ENCODE measurements at places on chromosomes 2 and 18. TPM values are rescaled to one million over a fixed set of nuclear protein-coding genes. Genes with fewer than 3 reads are reported as not detected.

The TSGA10 gene
- total RNA-seq, result 6.7 TPM

The UCN gene
- 1.7 TPM for total RNA-seq

The RFTN2 gene
- not detected for total RNA-seq

DNA sequence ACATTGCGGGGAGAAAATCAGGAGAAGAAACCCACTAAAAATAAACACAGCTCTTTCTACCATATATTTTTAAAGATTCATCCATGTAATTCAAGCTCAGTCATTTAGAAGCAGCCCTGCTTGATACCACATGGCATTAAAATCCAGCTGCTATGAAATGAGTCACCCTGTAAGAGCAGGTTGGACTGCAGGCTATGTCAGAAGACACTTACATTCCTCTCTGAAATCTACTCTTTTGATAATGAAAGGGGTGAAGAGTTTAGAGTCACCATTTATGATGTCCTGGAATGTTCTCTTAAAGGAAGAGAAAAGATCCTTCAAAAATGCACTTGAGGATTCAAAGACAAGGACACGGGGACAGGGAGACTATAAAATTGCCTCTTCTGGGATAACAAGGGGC is 100.6 kb upstream of the APCDD1 start:
- no peaks in the 10 kb centered on the region for H3K4me1 ChIP-seq
- H3K27ac ChIP-seq, result no peak overlapping the region
- DNase-seq, result no peak
- H3K4me3 ChIP-seq, result no peak overlapping the region
- no peaks in the 10 kb centered on the region for H3K36me3 ChIP-seq

GRCh38 chr2:159155320-159155719 is 131.2 kb downstream of the WDSUB1 start:
- H3K4me3 ChIP-seq, result no peak overlapping the region
- no peak for DNase-seq
- no peaks in the 10 kb centered on the region for H3K27me3 ChIP-seq
- peaks cover 7% of the 10 kb centered on the region for H3K4me1 ChIP-seq
- no peaks in the 10 kb centered on the region for H3K36me3 ChIP-seq
- no peak overlapping the region for H3K27ac ChIP-seq

GRCh38 chr2:37916512-37917082 is 8.5 kb upstream of the RMDN2 start:
- no peak overlapping the region for H3K27ac ChIP-seq
- H3K4me1 ChIP-seq, result no peaks in the 10 kb centered on the region
- DNase-seq, result no peak
- H3K4me3 ChIP-seq, result no peak overlapping the region
- no peaks in the 10 kb centered on the region for H3K36me3 ChIP-seq

- DNase-seq, result no peak
- no peaks in the 10 kb centered on the region for H3K27me3 ChIP-seq
- no peak overlapping the region for H3K4me3 ChIP-seq
- H3K27ac ChIP-seq, result no peak overlapping the region
- H3K36me3 ChIP-seq, result no peaks in the 10 kb centered on the region
- H3K4me1 ChIP-seq, result no peaks in the 10 kb centered on the region
Observed at GRCh38 chr2:165371356-165371755, 98.1 kb upstream of the CSRNP3 start.

- no peak for DNase-seq
- no peak overlapping the region for H3K27ac ChIP-seq
- H3K27me3 ChIP-seq, result no peaks in the 10 kb centered on the region
- no peaks in the 10 kb centered on the region for H3K4me1 ChIP-seq
- no peaks in the 10 kb centered on the region for H3K36me3 ChIP-seq
- no peak overlapping the region for H3K4me3 ChIP-seq
Observed at GRCh38 chr18:23645568-23646175, 17.0 kb downstream of the ANKRD29 start.

DNA sequence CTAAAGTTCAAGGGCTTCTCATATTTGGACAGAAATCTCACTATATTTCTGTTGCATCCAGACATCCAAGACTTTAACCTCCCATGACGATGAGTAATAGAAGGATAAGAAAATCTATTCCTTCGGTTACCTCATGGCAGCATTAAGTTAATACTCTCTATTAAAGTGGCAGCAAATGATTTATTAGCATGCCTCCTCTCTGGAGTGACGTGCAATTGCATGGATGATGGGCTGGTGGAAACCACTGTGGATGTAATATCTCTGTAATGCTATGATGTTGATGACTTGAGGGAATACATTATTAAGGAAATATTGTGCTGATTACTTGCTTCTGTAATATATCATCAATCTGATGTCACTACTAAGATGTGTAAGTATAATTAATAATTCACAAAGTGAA is 336.8 kb downstream of the DSEL start:
- no peak for DNase-seq
- H3K4me1 ChIP-seq, result no peaks in the 10 kb centered on the region
- H3K4me3 ChIP-seq, result no peak overlapping the region

DNA sequence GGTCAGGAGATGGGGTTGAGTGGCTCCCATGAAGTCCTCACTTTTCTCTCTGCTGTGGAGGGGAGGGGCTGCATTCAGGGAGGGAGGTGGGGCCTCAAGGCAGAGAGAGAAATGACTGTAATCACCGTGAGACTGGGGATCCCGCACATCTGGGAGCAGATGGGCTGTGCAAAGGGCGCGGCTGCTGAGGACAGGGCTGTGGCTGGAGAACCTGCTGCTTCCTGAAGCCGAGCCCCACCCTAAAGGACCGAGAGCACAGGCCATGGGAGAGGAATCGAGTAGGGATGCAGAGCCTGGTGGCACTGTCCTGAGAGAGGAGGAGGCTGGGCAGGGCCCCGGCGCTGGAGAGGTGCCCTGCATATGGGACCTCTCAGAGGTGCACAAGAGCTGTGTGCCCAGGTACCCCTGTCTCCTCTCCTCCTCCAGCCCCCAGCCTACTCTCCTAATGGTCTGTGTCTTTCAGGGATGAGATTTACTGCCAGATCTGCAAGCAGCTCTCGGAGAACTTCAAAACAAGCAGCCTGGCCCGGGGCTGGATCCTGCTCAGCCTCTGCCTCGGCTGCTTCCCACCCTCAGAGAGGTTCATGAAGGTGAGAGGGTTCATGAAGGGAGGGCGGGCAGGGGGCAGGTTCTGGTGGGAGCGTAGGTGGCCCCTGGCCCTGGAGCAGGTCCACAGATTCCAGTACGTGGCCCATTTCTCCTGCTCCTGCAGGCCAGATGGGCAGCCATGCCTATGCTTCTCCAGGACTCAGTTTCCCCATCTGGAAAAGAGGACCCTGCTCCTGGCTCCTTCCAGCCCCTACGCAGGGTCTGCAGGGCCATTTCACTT is 25.9 kb upstream of the GPR17 start:
- no peak overlapping the region for H3K4me3 ChIP-seq
- H3K4me1 ChIP-seq, result peaks cover 4% of the 10 kb centered on the region
- peaks cover 1% of the 10 kb centered on the region for H3K27me3 ChIP-seq
- no peak for DNase-seq
- H3K27ac ChIP-seq, result no peak overlapping the region

GRCh38 chr2:7440977-7441376 is 523.8 kb downstream of the RNF144A start:
- no peaks in the 10 kb centered on the region for H3K27me3 ChIP-seq
- H3K27ac ChIP-seq, result no peak overlapping the region
- H3K4me1 ChIP-seq, result peaks cover 31% of the 10 kb centered on the region
- no peak overlapping the region for H3K4me3 ChIP-seq
- H3K36me3 ChIP-seq, result no peaks in the 10 kb centered on the region

- H3K4me1 ChIP-seq, result no peaks in the 10 kb centered on the region
- peak; percentile 6 for DNase-seq
- no peak overlapping the region for H3K27ac ChIP-seq
- H3K27me3 ChIP-seq, result no peaks in the 10 kb centered on the region
- no peaks in the 10 kb centered on the region for H3K36me3 ChIP-seq
Observed at GRCh38 chr2:179218848-179219594, 45.6 kb downstream of the SESTD1 start.

GRCh38 chr2:239369631-239370161 is 31.1 kb downstream of the HDAC4 start:
- no peaks in the 10 kb centered on the region for H3K27me3 ChIP-seq
- H3K36me3 ChIP-seq, result no peaks in the 10 kb centered on the region
- DNase-seq, result peak; percentile 65
- H3K27ac ChIP-seq, result peak overlapping the region; percentile 52
- peak overlapping the region; percentile 52 for H3K4me3 ChIP-seq

GRCh38 chr18:21930177-21930576 is 189.6 kb downstream of the MIB1 start:
- no peaks in the 10 kb centered on the region for H3K27me3 ChIP-seq
- DNase-seq, result no peak
- H3K4me3 ChIP-seq, result no peak overlapping the region
- no peaks in the 10 kb centered on the region for H3K4me1 ChIP-seq
- no peak overlapping the region for H3K27ac ChIP-seq
- no peaks in the 10 kb centered on the region for H3K36me3 ChIP-seq

DNA sequence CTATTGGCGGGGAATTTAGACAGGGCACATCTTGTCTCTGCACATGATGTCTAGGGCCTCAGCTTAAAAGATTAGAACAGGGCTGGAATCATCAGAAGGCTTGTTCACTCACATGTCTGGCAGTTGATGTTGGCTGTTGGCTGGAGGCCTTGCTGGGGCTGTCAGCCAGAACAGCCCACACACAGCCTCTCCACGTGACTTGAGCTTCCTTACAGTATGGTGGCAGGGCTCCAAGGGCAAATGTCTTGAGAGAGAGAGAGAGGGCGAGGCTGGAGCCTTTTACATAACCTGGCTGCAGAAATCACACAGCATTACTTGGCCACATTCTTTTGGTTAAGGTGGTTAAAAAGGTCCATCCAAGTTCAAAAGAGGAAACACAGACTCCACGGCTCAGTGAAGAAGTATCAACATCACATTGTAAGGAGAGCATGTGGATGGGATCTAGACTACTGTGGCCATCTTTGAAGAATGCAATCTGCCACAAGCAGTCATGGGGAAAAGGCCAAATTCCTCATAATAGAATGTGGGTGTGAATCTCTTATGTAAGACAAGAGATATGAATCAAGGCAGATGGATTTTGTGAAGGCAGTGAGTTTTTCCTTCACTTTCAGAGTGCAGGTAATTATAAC is 30.4 kb downstream of the SRSF7 start:
- no peak overlapping the region for H3K27ac ChIP-seq
- no peak overlapping the region for H3K4me3 ChIP-seq
- no peaks in the 10 kb centered on the region for H3K36me3 ChIP-seq
- H3K27me3 ChIP-seq, result no peaks in the 10 kb centered on the region

Data from CD8-positive, alpha-beta memory T cell (primary cell).